ENCODE measurements at places on chromosomes 2 and 18.

DNA sequence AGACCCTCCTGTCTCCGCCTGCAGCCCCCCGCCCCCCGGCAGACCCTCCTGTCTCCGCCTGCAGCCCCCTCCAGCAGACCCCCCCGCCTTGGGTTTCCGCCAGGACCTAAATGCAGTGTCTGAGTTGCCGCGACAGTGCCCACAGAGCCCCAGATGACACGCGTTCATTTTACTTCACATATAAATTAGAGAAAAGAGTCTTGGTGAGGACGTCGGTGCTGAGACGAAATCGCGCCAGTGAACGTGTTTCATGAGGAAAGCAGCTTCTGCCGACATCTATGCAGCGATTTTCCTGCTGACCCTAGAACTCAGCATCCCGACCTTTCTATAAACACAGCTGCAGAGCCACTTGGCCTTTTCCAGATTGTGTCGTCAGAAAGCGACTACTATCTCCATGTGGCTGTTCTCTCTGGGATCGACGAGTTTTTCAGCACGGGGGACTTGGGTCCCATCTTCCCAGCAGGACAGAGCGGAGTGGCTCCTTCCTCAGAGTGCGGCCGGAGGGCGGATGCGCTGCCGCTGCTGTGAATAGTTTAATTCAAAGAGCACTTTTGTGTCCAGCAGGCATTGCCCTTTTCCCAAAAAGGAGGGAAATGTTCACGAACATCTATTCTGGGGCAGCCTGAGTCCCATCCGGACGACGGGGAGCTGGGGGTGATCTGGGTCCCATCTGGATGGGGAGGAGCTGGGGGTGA, 136.7 kb downstream of the NFATC1 start:
- DNase-seq: no peak

DNA sequence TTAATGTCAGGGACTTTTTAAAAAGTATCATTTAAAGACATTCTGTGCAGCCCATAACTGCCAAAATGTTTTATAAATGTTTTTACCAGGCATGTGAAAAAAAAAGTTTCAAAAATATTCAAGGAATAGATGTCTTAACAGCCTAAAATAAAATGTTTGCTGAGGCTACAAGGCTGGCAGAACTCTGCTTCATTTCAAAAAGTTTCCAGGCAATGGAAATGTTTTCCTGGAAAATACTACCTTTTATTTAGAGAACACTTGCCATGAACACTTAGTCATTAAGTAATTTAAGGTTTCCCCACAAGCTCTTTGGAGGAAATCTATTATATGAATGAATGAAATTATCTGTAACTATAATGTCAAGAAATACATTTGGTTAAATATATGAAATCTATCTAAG, 68.8 kb downstream of the THADA start:
- no peak for DNase-seq

GRCh38 chr18:60421356-60422118, 49.0 kb upstream of the MC4R start:
- no peak for DNase-seq

DNA sequence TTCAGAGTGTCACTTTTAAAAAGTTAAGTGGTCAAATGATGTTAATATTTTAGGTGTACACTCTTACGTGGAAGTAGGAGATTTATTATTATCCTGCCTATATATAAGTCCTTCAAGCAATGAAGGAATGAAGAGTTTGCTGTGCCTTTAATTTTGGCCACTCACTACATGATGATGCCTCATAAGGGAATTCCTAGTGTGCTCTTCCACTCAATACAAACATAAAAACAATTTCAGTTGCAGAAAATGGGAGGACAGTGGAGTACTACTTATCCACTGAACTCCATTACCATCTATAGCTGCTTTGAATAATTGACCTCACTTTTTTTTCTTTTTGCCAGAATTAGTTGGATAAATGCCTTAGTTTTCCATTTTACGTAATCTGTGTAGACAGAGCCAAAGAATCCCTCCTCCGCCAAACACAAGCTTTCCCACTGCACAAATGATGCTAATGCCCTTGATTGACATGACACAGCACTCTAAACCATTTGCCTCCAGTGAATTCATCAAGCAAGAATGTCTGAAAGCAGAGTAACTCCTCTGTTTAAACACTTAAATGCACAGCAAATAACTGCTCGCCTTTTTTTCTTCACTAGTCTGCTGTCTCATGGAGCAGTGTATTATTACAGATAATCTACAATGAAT, 751.1 kb upstream of the FANCL start:
- no peak for DNase-seq

DNA sequence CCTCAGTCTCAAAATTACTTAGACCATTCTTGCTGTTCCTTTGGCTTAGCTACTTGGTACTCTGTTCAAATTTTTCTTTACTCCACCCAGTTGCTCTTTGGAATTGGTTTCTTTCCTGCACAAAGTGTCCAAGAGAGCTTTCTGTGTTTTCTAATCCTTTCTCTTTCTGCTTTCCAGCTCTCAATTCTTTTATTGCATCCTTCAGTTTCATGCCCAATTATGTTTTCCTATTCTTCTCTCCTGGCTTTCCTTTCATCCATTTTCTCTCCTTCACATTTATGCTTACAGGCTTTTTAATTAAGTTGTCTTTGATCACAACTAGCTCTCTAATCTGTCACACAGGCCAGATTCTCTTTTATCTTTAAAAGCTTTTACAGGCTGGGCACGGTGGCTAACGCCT, 38.2 kb downstream of the UBR3 start:
- no peak for DNase-seq

- no peak for DNase-seq
Measured at GRCh38 chr18:38940475-38940862, 1374.9 kb upstream of the CELF4 start.

GRCh38 chr2:172806493-172806892, 70.8 kb downstream of the RAPGEF4 start:
- peak; percentile 31 for DNase-seq

GRCh38 chr2:43319541-43319940, 93.1 kb upstream of the ZFP36L2 start:
- no peak for DNase-seq

GRCh38 chr2:223043164-223043941, 8.6 kb upstream of the KCNE4 start:
- DNase-seq: no peak

- no peak for DNase-seq
Measured at GRCh38 chr2:104885119-104885782, 31.3 kb downstream of the POU3F3 start.

DNA sequence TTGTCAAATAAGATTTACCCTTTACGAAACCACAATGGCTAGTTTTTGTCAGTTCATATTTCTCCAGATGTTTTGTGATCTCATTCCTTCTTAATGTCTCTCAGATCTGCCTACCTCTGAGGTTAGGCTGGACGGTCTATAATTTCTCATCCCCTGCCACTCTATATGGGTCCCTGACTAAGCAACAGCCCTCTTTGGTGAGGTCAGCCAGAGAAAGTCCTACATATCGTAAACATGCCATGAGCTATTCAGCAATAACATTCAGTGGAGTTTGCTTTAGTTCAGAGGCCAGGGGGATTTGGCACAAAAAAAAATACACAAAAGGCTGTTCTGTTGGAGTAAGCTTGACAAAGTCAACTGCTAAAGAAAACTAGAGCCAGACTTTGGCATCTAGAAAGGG, 192.1 kb upstream of the NCKAP5 start:
- DNase-seq: no peak

DNA sequence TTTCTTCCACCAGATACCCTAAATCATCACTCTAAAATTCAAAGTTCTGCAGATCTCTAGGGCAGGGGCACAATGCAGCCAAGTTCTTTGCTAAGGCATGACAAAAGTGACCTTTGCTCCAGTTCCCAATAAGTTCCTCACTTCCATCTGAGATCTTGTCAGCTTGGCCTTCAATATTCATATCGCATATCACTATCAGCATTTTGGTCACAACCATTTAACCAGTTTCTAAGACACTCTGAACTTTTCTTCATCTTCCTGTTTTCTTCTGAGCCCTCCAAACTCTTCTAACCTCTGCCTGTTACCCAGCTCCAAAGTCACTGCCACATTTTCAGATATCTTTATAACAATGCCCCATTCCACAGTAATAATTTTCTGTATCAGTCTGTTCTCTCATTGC, 452.6 kb upstream of the TRIB2 start:
- DNase-seq: no peak

GRCh38 chr2:30956995-30957394, 149.7 kb upstream of the CAPN13 start:
- DNase-seq: no peak

GRCh38 chr2:47002480-47003381, 87.1 kb upstream of the MCFD2 start:
- DNase-seq: peak; percentile 87

GRCh38 chr2:174748948-174749347, 15.3 kb downstream of the CHRNA1 start:
- DNase-seq: peak; percentile 81

GRCh38 chr2:101188683-101189405, 37.7 kb upstream of the TBC1D8 start:
- DNase-seq: peak; percentile 46

DNA sequence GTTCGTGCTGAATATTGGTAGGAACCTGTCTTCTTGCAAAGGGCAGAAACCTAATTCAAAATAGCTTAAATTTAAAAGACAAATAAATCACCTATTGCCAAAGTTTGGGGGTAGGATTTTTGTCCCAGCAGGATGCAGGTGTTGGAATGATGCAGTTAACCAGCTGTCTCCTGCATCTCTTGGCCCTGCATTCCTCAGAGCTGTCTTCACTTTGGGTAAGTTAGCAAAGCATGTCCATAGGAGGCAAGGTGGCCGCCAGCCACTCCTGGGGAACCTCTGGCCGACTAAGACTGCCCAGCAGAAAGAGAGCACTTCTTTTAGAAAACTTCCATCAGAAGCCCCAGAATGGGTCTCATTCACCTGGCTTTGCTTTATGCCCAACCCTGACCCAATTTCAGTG, 20.5 kb upstream of the NYAP2 start:
- DNase-seq: no peak

GRCh38 chr18:59576541-59577385, 120.5 kb downstream of the CCBE1 start:
- DNase-seq: no peak

- no peak for DNase-seq
Measured at GRCh38 chr2:241482126-241482955, 26.0 kb downstream of the STK25 start.

GRCh38 chr2:161076936-161077335, 83.3 kb upstream of the TANK start:
- no peak for DNase-seq

GRCh38 chr2:188765522-188766470, 208.4 kb upstream of the COL3A1 start:
- DNase-seq: no peak

- DNase-seq: no peak
Measured at GRCh38 chr2:32450851-32451250, 94.0 kb downstream of the BIRC6 start.

- no peak for DNase-seq
Measured at GRCh38 chr2:47890711-47891368, 15.5 kb downstream of the FBXO11 start.

DNA sequence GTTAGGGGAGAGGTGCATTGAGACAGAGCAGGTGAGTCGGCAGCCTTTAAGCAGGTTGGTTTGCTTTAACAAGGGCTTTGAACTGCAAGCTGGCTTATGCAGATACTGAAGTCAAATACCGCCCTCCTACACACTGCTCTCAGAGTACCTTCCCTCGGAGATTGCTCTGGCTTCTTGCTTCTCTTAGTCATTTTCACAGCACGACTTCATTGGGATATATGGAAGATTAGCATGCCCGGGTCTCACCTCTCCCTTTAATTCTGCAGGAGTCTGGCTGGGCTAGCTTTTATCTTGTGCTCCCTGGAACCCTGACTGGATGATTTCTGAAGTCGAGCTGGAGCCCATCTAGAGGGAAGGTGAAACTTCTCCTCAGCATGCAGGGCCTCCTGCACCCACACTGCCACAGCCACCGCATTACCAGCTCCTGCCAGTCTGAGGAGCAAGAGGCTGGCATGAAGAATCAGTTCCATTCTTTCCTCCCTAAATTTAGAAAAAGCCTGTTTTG, 395.5 kb upstream of the HNRNPA3 start:
- no peak for DNase-seq

DNA sequence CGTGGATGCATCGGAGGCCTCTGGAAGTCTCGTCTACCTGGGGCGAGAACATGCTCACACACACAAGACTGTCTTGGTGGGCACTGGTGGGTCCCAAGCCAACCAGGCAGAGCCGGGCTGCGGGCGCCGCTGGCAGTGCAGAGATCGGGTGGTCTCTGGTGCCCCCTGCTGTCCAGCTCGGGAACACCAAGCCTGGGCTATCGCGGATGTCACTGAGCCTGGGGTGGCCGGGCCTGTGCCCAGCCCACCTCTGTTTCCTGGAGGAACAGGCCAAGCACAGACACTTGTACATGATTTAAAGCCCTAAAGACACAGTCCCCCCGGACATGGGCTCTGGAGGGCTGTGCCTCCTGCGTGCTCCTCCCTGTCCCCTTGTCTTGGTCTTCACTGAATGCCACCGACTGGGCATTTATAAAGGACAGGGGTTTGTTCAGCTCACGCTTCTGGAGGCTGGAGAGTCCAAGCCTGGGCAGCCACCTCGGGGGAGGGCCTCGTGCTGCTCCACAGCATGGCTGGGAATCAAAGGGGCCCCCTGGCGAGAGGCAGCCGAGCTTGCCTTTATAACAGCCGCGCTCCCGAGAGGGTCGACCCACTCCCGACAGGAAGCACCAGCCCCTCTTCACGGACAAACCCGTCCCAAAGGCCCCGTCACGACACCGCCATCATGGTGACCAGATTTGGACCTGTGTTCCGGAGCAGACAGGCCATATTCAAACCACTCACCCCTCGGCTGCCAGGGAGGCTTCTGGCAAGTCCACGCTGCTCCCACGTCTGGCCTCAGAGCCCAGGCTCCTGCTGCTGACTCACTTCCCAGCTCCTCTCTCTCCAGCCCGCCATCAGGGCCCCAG, 3.6 kb upstream of the OTOS start:
- peak; percentile 63 for DNase-seq

DNA sequence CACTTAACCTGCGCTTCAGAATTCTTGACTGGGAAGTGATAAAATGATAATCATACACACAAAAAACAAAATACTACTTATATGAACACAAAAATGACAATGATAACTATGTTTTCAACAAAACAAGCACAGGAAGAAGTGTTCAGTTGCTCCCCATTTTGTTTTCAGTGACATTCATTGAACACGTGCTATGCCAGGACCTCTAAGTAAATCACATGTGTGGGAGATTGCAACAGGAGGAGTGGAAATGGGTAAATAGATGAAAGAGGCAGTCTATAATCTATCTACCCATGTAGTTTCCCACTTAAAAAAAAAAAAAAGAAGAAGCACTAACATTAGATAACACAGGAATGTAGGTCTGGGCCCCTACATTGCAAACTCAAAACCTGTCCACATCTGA, 183.5 kb upstream of the HNRNPA3 start:
- DNase-seq: no peak

- no peak for DNase-seq
Measured at GRCh38 chr2:189137519-189137918, 42.0 kb downstream of the COL5A2 start.

DNA sequence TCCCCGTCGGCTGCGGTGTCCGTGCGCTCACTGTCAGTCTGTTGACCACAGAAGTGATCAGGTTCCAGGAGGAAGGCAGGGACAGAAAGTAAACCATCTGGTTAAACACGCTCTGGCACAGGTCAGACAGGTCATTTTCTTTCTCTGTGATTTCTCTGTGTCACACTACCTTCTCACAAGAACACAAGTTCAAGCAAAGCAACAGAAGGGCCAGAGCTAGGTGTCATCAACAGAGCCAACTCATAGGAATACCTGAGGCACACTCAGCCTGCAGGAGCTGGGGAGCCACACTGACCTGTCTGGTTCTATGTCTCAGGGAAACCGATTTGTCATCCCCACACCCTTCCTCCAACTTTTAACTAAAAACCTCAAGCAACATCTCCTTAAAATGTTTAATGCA, 115.1 kb upstream of the ZBTB14 start:
- DNase-seq: no peak

- DNase-seq: peak; percentile 77
Measured at GRCh38 chr2:62340994-62341484, 145.1 kb downstream of the B3GNT2 start.
